Body of pancreas (tissue), 4 donors: ENCODE measurements at places on chromosomes 2 and 18. TPM values are rescaled to one million over a fixed set of nuclear protein-coding genes. Genes with fewer than 3 reads are reported as not detected.

PIEZO2 gene
- 0.33 TPM for total RNA-seq

- no peaks in the 10 kb centered on the region for H3K36me3 ChIP-seq
- no peak overlapping the region for H3K4me3 ChIP-seq
- no peaks in the 10 kb centered on the region for H3K27me3 ChIP-seq
- H3K4me1 ChIP-seq: peaks cover 8% of the 10 kb centered on the region
- no peak for DNase-seq
- H3K27ac ChIP-seq: no peak overlapping the region
These were observed 31.6 kb upstream of the ATG16L1 start for GRCh38 chr2:233219848-233220247.

DNA sequence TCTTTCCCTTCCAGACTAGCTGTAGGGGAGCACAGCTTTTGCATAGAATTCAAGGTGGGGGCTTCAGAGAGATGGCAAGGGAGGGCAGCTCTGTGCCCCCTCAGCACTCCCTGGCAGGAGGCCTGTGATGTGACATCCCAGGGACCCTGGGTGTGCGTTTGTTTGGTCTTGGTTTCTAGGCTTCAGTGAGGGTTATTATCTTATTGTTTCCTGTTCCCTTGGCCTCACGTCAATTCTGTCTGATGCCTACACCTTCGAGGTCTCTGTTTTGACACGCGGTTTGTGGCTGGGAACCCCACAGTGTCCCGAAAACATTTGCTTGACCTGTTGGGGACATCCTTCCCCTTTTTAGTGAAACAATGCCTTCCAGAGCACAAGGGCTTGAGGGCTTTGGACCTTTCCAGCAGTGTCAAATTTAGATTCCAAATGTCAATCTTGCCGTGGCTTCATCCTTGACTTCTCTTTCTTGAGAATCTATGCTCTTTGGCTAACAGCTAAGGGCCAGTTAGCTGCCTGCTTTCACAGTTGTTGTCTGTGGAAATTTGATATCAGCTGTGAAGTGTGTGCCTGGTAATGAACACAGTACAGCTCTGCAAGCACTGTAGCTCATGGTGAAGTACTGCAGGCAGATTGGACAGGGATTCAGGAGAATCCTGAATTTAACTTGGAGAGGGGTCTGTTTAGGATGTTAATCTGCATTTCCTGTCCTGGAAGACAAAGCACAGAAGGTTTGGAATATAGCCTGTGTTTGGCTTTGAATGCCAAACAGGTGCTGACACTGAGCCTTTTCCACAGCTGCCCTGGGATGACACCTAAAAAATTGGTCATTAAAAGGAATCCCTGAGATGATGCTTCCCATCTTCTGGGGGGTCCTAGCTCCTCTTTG lies 108.2 kb upstream of the CXCR4 start:
- H3K4me3 ChIP-seq: no peak overlapping the region
- peak; percentile 44 for DNase-seq
- no peaks in the 10 kb centered on the region for H3K4me1 ChIP-seq
- no peak overlapping the region for H3K27ac ChIP-seq
- H3K36me3 ChIP-seq: no peaks in the 10 kb centered on the region

- no peak for DNase-seq
- no peak overlapping the region for H3K27ac ChIP-seq
- H3K36me3 ChIP-seq: no peaks in the 10 kb centered on the region
- no peak overlapping the region for H3K4me3 ChIP-seq
- no peaks in the 10 kb centered on the region for H3K27me3 ChIP-seq
These were observed 25.2 kb upstream of the TMEM237 start for GRCh38 chr2:201668402-201668910.
